ENCODE measurements at places on chromosomes 12 and 14.

- DNase-seq = no peak
These were observed 91.8 kb downstream of the ITPK1 start for GRCh38 chr14:93023802-93024434.

DNA sequence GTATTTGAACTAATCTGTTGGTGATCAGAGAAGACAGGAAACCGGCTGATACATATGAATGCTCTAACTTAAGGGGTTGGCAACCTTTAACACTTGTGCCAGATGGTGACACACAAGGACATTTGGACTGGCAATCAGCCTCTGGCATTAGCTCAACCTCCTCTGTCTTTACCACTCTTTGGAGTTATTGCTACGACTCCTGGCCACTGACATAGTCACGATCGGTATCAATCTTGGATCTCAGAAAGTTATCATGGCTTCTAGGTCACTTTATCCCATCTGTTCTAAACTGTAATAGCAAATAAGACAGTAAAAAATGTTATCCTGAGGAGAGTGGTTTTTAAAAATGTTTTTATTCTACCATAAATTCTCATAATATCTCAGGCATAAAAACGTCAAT is 575.2 kb upstream of the MDGA2 start:
- no peak for DNase-seq

DNA sequence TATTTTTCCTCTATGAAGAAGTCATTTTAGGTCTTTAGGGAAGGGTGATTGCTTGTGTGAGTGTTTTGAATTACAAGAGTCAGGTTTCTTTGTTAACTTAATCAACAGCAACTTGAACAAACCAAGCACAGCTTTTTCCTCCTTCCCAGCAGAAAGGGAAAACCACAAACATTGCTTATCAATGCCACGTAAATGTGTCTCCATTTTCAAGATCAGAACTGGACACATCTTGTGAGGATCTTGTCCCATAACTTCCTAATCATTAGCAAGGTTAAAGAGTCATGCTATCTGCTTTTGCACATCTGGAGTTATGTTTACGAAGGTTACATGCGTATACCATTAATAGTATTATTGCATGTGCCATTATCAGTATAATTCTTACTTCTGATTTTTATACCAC is 248.0 kb upstream of the FLRT2 start:
- DNase-seq = no peak

DNA sequence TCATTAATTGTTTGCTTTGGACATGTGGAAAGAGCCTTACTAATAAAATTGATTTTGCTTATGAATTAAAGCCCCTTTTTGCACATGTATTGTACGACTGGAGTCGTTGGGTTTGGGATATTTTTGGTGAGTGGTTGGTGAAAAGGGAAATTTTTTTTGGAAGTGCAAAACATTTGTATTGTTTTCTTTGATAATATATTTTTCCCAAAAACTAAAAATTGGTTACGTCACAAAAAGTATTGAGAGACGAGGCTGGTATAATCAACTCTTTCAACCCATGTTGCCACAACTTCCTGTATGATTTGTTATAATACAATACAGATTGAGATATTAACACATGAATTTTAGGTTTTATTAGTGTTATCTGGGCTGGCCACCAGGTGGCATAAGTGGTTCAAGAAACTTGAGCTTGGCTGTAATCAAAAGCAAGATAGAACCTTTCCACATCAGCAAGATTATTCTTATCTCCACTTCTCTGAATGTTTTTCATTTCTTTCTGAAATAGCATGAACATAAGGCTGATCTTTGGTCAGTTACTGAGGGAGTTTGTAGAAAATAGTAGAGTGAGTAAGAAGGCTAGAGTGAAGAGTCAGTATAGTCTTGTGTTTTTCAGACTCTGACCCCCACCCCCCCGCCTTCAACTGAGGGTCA is 8.7 kb downstream of the NGDN start:
- DNase-seq = peak; percentile 56

DNA sequence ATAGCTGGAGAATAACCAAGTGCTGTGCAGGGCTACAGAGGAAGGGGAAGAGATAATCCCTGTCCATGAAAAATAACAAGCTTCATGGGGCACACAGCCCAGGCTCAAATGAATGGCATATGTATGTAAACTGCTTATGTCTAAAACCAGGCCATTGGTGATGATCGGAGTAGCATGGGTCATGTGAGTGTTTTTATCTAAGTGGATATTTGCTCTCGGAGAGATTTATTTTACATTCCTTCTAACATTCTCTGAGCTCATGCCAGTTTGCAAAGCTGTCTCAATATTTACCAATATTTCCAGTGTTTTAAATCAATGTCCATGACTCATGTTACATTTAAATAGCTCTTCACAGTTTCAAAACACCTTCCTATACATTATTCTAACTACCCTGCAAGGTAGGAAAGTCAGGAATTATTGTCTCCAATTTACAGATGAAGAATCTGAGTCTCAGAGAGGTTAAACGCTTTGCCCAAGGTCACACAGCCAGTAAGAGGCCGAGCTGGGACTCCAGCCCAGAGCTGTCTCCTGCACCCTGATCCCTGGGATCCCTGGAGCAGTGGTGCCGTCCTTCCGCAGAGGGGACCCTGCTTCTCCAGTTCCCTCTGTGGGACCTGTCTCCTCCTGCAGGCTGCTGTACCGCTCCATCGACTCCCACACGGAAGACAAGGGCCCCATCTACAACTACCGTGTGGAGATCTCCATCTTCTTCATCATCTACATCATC is 186.7 kb upstream of the FKBP4 start:
- no peak for DNase-seq

DNA sequence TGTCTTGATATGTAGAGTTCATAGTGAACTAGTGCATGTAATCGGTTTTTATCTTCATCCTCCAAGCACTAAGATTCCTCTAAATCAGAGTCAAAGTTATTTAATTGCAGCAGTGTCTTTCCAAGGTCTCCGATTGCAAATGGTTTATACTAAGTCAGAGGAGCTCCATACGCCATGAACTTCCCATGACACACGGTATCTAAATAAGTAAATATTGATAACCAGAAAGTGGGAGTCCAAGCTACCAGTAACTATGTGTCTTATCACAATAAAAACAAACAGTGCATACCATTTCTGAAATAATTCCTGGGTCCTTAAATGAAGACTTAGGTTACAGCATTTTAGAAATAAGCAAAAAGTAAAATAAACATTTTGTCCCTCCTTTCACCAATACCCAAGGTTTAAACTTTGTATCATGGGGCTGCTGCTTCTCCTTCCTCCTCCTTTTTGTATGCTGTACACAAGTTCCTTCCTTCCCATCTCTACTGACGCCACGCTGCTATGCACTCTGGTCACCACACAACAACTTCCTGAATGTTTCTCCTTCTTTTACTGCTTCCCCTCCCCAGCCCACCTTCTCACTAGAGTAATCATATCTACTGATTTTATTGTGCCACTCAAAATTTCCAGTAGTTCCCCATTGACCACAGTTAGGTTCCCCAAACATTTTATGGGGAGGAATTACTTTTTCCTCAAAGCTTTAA is 10.7 kb downstream of the NR1H4 start:
- DNase-seq = no peak

DNA sequence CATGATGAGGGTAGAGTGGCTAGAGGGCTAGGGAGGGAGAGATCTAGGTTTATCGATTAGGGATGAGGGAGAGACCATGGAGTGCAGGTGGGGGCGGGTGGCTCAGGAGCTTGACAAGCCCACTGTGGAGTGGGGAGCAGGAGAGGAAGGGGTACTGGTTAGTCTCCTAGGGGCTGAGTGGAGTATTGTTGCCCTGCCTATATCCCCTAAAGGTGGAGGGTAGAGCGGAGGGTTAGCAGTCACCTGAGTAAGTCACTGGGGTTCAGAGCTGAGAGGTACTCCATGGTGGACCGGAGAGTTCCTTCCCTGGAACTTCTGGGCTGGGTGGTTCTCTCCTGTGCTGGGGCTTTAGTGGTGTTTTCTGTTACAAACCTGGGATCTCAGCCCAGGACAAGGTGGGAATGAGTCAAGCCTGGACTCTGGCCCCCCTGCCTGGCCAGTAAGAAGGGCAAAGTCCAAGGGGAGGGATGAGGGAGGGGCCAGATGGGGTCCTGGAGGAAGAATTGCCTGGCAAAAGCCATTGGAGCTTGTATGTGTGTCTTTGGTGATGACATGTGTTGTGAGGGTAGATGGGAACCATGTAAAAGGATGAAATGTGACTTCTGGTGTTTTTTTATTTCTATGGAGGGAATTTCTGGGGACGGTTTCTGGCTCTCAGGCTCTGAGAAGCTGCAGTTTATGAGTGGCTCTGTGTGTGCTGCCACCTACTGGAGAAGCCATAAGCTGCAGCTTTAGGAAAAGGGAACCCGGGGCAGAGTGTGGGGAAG is at the start of gene CIDEB:
TSS of gene CIDEB (minus strand) at position 403 of the 767 bp plus-strand sequence. CDS start at position 284, 119 bp downstream.
- DNase-seq = peak; percentile 38

Data from NCI-H510A treated with DMSO at 0.1 percent for 48 hours (cell line).